ENCODE measurements at places on chromosomes 1 and 21.

GRCh38 chr1:5845376-5845775 is 146.8 kb downstream of the NPHP4 start:
- no peak for DNase-seq

DNA sequence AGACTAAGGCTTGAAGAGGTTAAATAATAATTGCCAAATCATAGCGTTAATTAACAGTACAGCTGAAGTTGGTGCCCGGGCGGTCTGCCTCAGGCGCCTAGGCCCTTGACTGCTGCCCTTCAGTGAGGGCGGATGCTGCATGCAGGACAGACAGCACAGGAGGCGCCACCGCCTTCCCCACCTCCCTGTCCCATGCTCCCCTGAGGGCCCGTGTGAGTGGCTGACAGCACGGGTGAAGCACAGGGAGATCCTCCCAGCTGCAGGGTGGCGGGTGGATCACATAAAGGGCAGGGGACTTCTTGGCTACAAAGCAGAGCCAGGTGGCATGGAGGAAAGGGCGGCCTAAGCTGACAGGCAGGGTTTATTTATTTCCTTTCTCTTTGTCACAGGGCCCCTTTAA is 49.1 kb downstream of the DDX20 start:
- DNase-seq, result no peak

GRCh38 chr1:219329578-219329977 is 155.9 kb downstream of the LYPLAL1 start:
- DNase-seq, result peak; percentile 74

GRCh38 chr1:235015291-235015985 is 113.2 kb downstream of the TOMM20 start:
- DNase-seq, result no peak

DNA sequence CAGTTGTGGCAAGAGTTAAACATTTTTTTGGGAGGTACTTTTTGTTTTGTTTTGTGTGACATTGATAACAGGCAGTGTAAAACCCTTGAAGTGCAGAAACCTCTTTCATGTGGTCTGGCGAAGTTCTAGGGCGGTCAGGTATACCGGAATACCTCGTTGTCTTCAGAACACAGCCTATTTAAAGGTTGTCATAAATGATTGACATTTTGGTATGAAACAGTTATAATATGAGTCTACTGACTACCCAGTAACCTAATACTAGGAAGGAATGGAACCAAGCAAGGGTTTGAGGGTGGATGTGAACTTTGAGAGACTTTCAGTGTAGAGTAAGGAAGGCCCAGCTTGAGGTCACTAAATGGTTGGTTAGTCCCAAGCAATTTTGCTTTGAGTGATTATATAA is 40.5 kb downstream of the PATJ start:
- DNase-seq, result no peak

- DNase-seq, result no peak
These were observed 107.6 kb downstream of the ETS2 start for GRCh38 chr21:38913120-38913892.

All from fibroblast of skin of back (primary cell).